ENCODE measurements at places on chromosomes 11 and 22.

GRCh38 chr22:19109198-19110063, 12.8 kb downstream of the DGCR2 start:
- peak; percentile 84 for DNase-seq

DNA sequence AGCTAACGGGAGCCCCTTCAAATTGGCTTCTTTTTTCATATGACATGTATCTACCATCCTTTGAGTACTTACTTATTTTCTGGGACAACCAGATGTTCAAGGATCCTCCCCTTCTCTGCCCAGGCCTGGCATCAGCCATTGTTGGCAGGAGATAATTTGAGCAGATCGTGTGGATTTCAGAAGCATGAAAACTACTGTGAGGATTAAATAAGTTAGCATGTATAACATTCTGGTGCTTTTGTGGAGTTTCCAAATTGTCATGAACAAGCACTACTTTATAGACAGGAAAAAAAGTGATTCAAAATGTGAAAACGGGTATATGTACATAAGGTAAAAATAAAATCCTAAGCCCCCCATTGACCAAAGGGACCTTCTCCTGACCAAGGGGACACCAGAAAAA, 2.1 kb upstream of the NADSYN1 start:
- no peak for DNase-seq

- DNase-seq: no peak
Observed at GRCh38 chr22:16806401-16806800, 18.8 kb downstream of the XKR3 start.

GRCh38 chr11:75925785-75926164, 110.8 kb downstream of the UVRAG start:
- DNase-seq: no peak

- DNase-seq: no peak
Observed at GRCh38 chr22:31870890-31871289, 73.4 kb upstream of the YWHAH start.

GRCh38 chr11:12840871-12841660, 166.8 kb downstream of the TEAD1 start:
- DNase-seq: no peak

GRCh38 chr11:126697936-126698335, 302.6 kb downstream of the KIRREL3 start:
- no peak for DNase-seq

GRCh38 chr22:47586038-47586437, 823.6 kb downstream of the TBC1D22A start:
- no peak for DNase-seq

GRCh38 chr11:18791969-18792628, 501 bp upstream of the PTPN5 start:
- no peak for DNase-seq

DNA sequence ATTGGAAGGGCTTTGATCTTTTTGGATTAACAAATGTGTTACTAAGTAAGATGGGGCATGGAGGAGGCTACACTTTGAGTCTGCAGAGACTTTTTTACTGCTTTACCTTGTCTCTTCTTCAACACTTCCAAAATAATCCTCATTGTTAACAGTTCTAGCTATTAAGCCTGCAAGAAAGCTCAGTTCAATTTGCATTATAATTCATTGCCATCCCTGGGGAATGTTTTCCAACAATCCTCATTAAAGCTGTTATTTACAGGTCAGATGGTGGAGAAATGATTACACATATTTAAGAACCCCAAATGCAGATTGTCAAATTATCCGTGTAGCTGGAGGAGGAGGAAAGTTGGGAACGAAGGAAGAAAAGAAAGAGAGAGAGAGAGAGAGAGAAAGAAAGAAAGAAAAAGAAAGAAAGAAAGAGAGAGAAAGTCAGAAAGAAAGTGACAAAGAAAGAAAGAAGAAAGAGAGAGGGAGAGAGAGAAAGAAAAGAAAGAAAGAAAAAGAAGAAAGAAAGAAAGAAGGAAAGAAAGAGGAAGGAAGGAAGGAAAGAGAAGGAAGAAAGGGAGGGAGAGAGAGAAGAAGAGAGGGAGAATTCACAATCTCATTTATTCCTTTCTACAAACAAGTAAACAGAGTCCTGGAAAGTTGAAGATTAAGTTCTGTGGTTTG, 443.9 kb downstream of the INSC start:
- no peak for DNase-seq

- DNase-seq: no peak
Observed at GRCh38 chr11:69195824-69196782, 40.4 kb downstream of the SMIM38 start.

DNA sequence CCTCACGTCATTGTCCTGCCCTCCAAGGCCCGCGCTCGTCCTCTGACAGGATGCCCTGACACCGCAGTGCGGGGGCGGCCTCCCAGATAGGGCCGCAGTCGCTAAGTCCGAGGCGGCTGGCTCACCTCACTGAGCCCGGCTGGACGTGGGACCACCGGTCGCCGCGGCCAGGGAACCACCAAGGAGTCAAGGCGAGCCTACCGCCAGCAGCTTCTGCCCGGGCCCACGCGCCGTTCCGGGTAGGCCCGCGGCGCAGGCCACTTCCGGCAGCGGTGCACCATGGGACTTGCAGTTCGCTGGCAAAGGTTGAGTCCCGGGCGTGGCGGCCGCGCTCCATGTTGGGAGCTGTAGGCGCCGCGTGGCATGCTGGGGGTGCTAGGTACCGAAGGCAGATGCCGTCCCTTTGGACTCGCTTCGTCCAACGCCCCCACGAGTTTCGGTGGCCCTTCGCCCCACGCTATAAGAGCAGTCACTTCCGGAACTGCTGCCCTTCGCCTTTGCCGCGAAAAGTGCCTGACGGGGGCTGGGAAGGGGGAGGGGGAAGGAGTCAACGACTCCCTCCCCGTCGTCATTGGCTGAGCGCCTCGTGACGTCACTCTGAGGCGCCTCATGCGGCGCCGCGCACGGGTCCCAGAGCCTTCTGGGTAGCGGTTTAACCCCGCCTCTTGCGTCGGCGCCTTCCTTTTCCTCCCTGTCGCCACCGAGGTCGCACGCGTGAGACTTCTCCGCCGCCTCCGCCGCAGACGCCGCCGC, at the start of gene RPLP2:
RPLP2 (plus strand) TSS at position 681 of the 753 bp plus-strand sequence. CDS start 268 bp downstream, outside the sequence.
- peak; percentile 96 for DNase-seq

GRCh38 chr11:97717922-97718321, 1302.8 kb upstream of the CNTN5 start:
- DNase-seq: no peak

DNA sequence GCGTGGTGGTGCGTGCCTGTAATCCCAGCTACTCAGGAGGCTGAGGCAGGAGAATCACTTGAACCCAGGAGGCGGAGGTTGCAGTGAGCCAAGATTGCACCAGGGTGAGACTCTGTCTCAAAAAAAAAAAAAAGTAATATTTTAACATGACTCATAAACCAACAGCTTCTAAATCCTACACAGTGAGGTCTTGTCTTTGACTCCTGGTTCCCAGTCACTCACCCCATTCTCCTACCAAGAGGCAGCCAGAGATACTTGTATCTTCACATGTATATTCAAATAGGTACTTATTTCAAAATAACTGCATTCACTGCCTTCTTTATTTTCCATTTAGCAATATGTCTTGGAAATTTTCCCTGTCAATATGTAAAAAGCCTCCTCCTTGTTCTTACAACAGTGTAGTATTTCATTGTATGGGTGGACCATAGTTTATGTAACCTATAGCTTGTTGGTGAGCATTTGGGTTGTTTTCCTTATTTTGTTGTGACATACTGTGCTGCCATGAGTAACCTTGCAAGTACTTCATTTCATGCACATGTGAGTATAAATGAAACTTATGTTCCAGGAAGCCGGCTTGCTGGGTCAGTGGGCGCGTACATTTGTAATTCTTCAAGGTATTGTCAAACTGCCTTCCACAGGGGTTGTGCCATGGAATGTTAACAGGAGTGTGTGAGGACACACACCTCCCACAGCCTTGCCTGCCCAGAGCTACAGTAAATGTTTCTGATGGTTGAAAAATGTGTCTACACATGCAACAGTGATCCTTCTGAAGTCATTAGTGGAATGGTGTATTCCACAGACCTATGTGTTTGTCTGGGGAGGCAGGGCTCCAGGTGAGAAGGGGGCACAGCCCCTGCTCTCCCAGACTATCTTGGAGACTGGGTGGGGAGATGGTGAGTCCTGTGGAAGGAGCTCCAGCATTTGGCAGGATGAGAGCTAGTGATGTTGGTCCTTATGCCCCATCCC, 47.9 kb downstream of the OSBP2 start:
- DNase-seq: no peak

DNA sequence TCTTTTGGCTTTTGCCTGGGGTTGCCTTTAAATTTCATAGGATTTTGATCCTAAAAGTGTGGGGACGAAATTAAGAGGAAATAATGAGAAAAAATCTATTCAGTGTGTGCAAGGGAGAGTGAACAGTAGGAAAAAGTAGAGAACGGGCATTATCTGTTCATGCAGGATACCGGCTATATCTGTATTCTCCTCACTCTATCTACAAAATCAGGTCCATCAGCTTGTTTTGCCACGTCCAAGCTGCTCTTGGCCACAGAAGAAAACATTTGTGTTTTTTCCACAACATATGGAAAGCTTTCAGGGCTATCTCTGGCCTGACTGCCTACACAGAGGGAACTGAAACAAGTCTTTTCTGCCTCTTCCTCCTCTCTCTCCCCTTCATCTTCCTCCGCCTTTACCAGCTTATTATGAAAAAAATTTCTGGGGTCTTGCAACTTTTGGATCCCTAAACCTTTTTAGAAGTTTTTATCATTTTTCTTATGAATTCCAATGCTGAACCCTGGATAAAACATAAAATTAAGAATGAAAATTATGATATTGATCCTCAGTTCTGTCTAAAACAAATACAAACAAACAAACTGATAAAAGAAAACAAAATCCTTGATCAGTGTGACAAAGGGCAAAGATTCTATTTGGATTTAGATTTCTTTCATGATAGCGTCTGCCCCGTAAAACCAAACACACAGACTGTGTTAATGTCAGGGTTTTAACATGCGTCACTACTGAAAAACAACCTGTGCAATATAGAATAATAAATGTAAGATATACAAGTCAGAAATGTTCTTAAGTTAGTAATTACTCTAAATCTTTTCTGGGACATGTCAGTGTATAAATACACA, 219.7 kb downstream of the CNTN5 start:
- DNase-seq: no peak

- no peak for DNase-seq
Observed at GRCh38 chr11:46373787-46374740, 7.4 kb upstream of the MDK start.

All from CD4-positive, alpha-beta T cell treated with Interleukin-4 for 4 hours (primary cell).